Left ventricle myocardium superior (tissue), 1 donor: ENCODE measurements at places on chromosomes 5 and 9. TPM values are rescaled to one million over a fixed set of nuclear protein-coding genes. Genes with fewer than 3 reads are reported as not detected.

DNA sequence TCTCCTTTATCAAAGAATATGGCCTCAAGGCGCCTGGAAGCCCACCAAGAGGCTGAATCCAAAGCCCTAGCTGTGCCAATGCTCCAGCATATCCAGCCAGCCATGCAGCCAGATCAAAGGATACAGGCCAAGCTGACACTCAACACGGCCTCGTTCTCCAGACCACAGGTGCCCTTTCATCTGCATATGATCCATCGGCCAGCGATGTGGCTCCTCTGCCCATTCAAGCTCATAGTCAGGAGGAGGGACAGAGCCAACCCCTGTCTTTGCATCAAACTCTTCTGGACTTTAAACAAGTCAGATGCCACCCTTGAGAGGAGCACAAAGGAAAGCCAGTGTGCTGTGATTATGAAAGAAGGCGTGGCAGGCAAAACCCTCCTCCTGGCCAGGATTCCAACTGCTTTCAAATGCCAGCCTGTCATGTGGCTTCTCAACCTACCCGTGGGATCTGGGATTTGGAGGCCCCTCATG is 42.5 kb downstream of the ADAM19 start:
- no peak for DNase-seq

Gene GPX8
- 4.6 TPM for total RNA-seq

DNA sequence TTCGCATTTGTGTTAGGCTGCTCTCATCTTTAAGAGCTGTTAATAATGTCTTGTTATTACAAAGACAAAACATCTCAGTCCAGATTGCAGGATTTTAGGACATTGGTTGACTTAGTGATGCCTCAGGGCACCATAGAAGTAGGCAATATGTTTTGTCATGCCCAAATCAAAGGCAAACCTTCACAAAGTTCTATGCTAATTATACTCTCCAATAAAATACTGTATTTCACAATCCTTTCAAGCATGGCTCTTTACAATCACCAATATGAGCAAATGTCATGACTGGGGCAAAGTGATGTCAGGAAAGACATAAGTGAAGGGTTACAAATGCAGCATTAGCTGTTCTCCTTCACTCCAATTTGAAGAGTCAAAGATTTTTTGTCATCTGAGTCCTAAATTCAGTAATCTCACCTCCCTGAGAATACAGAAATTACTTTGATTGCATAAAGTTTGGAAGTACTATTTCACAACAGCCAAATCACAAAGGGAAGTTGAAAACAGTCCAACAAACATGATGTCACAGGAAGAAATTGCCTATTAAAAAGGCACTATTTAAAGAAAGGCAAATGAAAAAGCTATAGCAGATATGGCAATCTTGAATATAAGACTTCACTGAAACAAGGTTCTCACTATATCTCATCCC is 303.2 kb downstream of the PRR16 start:
- DNase-seq, result no peak

GRCh38 chr9:19456426-19456825 is 47.6 kb downstream of the ACER2 start:
- DNase-seq, result no peak

Gene TTC39B
- total RNA-seq, result 1.4 TPM

DNA sequence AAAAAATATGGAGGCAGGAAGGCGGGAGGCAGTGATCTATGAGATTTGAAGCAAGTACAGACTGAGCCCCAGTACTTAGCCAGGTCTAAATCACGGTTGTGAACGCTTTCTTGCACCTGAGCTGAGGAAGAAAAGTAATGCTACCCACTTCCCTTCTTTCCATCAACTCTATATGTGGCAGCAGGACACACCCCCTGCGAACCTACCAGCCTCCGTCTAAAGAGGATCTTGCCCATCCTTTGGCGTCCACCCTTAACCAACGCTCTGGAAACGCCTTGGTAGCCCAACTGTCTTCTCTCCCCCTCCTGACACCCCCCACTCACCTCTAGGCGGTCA is 545 bp downstream of the HMGCS1 start:
- no peak for DNase-seq

GRCh38 chr9:2336055-2336454 is 285.5 kb upstream of the VLDLR start:
- DNase-seq, result no peak

GRCh38 chr9:14278291-14278721 is 35.6 kb downstream of the NFIB start:
- no peak for DNase-seq

Gene HCN1
- total RNA-seq, result 0.17 TPM

DNA sequence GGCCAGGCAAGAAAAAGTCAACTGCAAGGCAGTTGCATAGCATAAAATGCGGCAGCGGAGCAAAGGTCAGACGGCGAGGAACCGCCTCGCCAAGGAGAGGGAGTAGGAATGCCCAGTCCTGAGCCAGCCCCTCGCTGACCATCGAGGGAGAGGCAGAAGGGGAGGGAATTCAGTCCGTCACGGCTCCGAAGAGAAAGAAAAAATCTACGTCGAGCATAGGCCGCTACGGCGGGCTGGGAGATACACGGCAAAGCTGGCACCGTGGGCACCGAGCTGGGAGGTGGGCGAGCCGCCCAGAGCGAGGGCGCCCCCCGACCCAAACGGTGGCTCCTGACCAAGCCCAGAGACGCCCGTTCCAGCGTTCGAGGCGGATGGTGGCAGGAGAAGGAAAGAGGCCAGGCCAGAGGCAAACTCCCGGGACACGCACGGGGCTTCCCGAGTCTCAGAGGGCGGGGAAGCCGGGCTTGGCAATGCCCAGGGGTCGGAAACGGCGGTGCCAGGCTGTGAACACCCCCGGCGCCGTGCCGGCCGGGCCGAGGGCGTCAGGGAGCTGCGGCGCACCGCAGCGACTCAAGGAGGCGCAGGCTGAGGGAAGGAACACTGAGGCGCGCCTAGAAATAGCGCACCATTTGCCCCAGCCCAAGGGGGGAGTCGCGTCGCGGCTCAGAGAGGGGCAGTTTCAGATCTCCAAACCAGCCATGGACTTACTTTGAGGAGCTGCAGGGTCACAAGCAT is 518 bp downstream of the SPRY4 start:
- peak; percentile 52 for DNase-seq

DNA sequence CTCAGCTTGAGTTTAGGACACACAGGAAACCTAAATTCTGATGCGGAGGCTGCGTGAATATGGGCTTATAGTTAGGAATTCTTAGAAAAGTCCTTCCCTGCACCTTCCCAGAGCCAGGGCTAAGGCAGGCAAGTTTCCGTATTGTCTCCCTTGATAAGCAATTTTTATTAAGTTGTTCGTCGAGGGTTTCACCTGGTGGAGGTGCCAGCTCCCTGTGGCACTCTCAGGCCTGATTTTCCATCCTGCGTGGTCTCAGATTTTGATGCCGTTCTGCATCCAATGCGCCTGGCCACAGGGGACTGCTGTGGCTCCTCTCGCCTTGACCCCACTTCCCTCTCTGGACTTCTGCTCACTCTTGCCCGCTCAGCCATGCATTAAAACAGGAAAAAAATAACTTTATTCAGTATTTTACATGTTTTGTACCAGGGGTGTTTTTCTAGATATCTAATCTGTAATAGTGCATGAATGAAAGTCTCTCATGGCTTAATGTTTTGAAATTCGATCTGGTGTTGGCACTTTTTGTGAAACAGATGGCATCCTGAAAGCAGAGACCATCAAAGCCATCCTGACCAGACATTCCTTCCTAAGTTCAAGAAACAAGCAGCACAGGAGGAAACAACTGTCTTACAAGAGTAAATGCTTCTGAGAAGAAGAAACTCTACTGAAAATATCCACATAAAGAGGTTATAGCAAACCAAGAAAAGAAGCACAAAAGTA is 50.7 kb downstream of the TRIP13 start:
- DNase-seq, result no peak

Gene ARL14EPL
- total RNA-seq, result not detected

DNA sequence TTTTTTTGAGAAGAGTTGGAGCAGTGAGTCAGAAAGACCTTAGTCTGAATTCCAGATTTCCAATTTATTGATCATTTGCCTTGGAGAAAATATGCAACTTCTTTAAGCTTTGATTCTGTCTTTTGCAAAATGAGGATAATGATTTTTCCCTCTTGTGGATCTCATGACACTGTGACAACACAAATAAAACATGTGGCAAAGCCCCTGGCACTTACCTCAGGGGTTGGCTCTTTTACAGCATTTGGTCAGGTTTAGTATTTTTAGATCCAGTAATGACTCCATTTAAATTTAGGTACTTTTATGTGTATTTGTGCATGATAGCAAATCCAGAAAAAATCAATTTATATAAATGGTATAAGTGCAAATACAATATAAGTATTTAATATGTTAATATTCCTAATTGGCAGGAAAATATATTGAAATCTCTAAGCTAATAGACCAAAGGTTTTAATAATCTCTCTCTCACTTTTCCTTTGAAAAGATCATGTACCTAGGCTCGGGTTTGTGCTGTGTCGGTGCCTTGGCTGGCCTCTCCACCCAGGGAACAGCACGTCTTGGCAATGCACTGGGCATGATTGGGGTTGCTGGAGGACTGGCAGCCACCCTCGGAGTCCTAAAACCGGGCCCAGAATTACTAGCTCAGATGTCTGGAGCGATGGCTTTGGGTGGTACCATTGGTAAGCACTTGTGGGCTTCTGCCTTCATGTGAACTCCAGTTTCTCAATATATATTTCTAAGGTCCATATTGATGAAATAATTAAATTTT is 49.7 kb downstream of the NNT start:
- peak; percentile 36 for DNase-seq

GRCh38 chr5:68533051-68533450 is 317.5 kb downstream of the PIK3R1 start:
- no peak for DNase-seq

GRCh38 chr5:176784218-176785165 is 25.9 kb upstream of the UNC5A start:
- no peak for DNase-seq

- DNase-seq, result peak; percentile 90
Observed at GRCh38 chr9:129139993-129140396, 28.8 kb downstream of the PTPA start.

GRCh38 chr5:57166276-57166675 is 7.6 kb upstream of the GPBP1 start:
- DNase-seq, result no peak

- DNase-seq, result no peak
Observed at GRCh38 chr5:96601200-96601599, 61.0 kb upstream of the CAST start.

Gene ANKRD34B
- not detected for total RNA-seq

Gene POMT1
- total RNA-seq, result 19.9 TPM

GRCh38 chr9:131188976-131189375 is 63.6 kb downstream of the NUP214 start:
- DNase-seq, result no peak

Gene PRSS3
- total RNA-seq, result not detected

DNA sequence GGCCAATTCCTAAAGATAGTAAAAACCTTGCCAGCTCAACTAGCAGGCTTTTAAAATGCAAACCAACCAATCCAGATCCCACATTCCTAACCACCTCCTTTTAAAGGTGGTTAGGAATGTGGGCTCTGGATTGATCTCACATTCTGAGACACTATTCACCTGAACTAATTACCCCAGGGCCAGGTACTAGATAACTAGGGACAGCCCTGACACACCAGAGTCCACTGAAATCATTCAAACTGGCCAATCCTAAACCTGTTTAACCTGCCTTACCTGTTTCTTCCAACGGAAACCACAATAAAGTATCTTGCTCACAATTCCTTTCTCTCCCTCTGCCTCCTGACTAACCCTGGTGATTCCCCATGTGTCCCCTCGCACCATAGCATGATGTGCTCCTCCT is 168.3 kb upstream of the DMAC1 start:
- DNase-seq, result no peak

- no peak for DNase-seq
Observed at GRCh38 chr9:16721972-16722371, 148.5 kb downstream of the BNC2 start.
